ENCODE measurements at places on chromosomes 5 and 9.
A peak's percentile ranks its signal among the peaks of the same experiment; 100 is the strongest.

- no peak for DNase-seq
Observed at GRCh38 chr5:57067597-57067924, 106.3 kb upstream of the GPBP1 start.

- DNase-seq, result no peak
Observed at GRCh38 chr9:95729046-95729445, 146.4 kb upstream of the ERCC6L2 start.

- no peak for DNase-seq
Observed at GRCh38 chr9:102035929-102036328, 297.5 kb upstream of the GRIN3A start.

DNA sequence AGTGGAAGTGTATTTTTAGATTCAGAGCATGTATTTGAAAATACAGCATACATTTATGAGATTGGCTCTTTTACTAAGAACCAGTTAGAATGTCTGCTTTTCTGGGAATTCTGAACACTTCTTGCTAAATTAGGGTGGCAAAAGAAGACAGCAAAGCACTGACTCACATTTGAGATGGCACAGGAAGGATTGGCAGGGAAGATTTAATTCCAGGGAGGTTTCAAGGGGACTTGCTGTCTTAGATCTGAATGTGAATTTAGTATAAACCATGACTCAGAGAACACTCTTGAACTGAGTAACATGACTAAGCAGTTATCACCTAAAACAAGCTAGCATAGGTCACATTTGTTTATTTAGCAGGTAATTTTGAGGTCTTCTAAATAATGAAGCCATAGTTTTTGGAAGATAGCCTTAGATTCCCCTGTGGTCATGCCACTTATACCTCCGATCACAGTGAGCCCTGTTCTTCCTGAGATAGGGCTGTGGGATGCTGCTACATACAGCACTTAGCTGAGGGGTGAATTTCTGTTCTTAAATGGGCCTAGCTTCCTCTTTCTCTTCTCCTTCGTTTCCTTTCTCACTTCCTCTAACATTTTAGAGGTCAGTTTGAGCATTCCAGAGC, 173.8 kb downstream of the PCSK1 start:
- no peak for DNase-seq

- DNase-seq, result peak; percentile 87
Observed at GRCh38 chr5:177303121-177303924, at the start of the genes PRELID1 and RAB24. Gene PRELID1 (plus strand): TSS chr5:177303799. CDS start chr5:177303986, 187 bp downstream. Gene RAB24 (minus strand): TSS chr5:177303719. CDS start chr5:177303288, 431 bp downstream.

GRCh38 chr5:174448041-174448440, 276.3 kb upstream of the MSX2 start:
- no peak for DNase-seq

- no peak for DNase-seq
Observed at GRCh38 chr9:107711542-107711941, 222.0 kb upstream of the KLF4 start.

GRCh38 chr5:135025730-135026644, 8.0 kb downstream of the PITX1 start:
- DNase-seq, result no peak

DNA sequence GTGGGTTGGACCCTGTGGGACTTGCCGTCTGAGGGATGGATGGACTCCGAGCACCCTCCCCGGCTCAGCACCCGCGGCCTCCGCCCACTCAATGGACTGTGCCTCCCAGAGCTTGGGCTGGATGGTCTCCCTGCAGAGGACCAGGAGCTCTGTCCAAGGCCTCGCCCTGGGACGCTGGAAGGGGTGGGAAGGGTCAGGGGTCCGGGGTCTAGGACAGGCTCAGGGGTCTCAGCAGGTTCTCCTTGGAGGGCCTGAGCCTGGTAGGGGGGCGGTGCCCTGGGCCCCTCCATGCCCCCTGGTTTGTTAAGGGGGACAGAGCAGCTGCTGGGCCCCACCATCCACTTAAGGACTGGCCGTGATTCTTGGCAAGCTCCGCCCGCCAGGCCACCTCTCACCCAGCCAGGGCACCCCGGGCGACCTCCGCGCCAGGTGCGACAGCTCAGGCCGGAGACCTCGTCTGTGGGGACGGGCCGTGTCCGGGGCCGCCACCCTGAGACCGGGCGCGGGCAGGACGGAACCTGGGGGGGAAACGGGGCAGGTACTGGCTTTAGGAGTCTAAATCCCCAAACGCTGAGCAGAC, 29.2 kb downstream of the EXOC3 start:
- no peak for DNase-seq

GRCh38 chr5:134555890-134556311, 30.4 kb downstream of the JADE2 start:
- peak; percentile 72 for DNase-seq

- no peak for DNase-seq
Observed at GRCh38 chr9:99259231-99259918, 37.3 kb downstream of the SEC61B start.

DNA sequence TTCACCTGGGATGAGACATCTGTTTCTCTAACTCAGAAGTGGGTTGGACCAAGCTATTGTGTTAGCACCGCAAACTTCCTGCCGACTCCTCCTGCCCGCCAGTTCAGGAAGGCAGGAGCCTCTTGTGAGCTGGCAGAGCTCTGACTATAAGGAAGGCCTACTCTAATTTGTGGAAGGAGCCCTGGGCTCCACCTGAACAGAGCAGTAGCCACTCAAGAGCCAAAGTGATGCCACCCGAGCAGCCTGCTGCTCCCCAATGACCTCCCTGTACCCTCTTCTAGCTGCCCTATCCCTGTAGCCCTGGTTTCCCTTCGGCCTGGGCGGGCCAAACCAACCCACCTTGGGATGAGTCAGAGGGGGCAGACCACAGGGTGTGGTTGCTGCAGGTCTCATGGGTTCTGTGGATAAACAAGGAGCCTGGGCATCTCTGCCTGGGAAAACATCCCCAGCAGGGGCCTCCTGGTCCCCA, 81.6 kb downstream of the PSD2 start:
- DNase-seq, result no peak

DNA sequence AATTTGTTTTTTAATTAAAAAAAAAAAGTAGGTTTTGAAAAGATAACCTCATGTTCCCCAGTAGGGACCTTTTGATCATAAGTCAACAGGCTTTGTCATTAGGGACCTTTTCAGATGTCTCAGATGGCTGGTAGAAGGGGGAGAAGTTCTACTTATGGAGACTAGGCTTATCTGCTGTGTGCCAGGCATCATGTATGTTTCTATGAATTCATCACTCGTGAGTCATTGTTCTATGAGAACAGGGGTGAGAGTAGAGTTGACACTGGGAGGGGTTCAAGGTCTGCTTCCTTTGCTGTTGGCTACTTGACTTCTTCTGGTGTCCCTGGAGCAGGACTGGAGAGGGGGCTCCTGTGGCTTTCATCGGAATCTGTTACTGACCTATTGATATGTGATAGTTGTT, 138.8 kb downstream of the KDM4C start:
- no peak for DNase-seq

- DNase-seq, result no peak
Observed at GRCh38 chr9:91485006-91485405, 61.4 kb upstream of the NFIL3 start.

DNA sequence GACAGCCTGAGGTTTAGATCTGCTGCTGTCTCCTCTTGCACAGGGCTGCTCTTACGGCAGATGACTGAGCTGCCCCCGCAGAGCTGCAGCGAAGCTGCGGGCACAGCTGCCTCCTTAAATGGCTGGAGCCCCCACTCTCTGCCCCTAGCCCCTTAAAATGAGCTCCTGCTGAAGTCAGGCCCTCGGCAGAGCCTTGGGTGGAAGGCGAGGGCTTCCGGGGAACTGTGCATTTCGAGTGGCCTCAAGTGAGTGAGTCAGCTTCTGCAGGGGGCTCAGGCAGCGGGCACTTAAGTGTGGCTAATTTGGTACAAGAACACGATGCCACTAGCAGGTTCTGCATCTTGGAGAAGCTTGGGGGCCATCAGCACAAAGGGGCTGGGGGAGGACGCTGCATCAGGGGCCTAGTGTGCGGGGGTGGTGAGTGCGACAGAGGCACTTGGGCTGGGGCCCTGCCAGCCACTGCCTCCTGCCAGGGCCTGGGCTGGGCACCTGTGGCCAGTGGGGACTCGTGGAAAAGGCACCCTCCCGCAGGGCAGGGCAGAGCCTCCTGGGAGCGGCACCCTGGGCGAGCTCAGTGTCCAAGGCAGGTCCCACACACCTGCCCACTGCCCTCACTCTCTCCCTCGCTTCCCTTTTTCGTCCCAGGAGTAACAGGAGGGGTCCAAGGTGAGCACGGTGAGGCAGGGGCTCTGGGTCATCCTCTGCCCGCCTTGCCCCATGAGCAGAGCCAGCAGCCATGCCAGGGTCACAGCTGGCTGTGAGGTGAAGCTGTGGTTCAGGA, 28.8 kb upstream of the RNU6ATAC start:
- DNase-seq, result no peak

- DNase-seq, result peak; percentile 24
Observed at GRCh38 chr9:97501177-97501971, at the start of gene TMOD1. Gene TMOD1 (plus strand): TSS chr9:97501666. CDS start chr9:97524189, 22,523 bp downstream.

DNA sequence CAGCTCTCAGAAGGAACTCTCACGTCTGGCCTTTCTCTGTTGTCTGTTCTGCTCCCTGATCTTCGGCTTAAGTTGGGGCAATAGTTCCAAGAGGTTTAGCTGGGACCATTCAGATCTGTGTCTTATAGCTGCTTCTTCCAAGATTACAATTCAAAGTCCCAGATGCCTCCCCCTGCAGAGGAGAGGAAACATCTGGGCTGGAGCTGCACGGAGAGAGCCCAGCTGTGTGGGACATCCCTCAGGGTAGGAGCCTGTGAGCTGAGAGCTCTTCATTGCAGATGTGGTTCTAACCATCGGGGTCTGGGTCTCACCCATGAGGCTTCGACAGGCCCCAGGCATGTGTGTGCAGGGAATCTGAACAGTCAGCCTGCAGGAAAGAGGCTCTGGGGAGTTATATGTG, 9.0 kb upstream of the PHF19 start:
- no peak for DNase-seq

GRCh38 chr5:14588145-14588544, 6.6 kb downstream of the OTULINL start:
- no peak for DNase-seq

DNA sequence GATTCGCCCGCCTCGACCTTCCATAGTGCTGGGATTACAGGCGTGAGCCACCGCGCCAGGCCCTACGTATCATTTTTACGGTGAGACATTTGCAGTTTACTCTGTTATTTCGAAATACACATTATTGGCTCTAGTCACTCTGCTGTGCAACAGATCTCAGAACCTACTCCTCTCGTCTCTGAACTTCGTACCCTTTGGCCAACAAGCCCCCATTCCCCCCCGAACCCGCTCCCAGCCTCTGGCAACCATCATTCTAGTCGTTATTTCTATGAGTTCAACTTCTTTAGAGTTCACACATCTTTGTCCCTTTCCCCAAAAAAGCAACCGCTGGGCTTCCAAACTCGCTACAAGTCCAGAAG, 735 bp downstream of the PTGR1 start:
- DNase-seq, result no peak

GRCh38 chr9:3511551-3511950, 14.2 kb downstream of the RFX3 start:
- no peak for DNase-seq

DNA sequence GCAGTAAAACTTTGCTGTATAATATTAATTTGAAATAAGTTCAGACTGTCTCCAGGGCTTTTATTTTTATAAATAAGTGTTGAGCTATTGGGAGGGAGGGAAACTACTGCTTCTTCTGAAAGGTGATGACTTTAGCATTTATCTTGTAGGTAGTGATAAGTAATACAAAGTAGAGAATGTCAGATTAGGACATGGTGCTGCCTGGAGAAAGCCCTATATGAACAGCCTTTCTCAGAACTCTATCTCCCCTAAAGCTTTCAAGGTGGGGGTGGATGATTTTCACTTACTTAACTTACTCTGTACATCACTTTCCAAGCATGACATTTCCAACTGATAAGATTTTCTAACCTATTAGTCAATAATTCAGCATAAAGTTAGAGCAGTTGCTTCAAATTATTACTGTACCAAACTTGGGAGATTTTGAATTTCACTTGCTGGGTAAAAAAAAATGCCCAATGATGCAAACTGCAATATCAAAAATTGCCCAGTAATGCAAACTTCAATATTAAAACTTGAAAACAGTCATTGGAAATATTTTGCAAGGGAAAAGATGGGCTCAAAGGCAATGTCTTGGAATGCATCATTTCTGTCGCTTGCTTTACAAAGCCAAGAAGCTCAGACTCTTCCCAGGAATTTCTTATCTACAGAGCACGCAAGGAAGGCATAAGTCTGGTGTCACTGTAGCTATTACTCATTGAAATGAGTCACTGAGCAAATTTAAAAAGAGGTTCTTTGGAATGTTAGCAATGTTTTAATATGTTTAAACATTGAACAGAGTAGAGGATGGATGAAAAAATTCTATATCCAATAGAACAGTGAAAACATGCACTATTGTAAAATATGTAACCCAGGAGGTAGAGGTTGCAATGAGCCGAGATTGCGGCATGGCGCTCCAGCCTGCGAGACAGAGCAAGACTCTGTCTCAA, 569.5 kb downstream of the PSAT1 start:
- no peak for DNase-seq

DNA sequence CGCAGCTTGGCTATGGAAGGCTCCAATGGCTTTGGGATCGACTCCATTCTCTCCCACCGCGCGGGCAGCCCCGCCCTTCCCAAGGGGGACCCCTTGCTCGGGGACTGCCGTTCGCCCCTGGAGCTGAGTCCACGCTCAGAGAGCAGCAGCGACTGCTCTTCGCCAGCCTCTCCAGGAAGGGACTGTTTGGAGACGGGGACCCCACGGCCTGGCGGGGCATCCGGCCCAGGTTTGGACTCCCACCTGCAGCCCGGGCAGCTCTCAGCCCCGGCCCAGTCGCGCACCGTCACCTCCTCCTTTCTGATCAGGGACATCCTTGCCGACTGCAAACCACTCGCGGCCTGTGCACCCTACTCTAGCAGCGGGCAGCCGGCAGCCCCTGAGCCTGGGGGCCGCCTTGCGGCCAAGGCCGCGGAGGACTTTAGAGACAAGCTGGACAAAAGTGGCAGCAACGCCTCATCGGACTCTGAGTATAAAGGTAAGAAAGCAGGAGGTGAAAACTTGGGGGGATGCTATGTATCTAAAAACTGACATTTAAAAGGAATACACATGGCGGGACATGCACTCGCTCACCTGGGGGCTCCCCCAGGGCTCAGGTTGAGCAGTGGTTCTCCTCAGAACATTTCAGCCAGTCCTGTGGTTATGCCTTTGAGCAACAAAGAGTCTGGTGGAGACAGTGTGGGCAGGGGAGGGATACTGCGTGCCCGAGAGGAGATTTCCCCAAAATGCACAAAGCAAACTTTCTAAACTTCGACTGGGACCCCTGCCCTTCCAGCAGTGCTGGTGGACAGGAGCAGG, 579 bp downstream of the BARHL1 start:
- DNase-seq, result no peak

- DNase-seq, result no peak
Observed at GRCh38 chr9:135079676-135080075, 7.8 kb upstream of the OLFM1 start.

- no peak for DNase-seq
Observed at GRCh38 chr9:16356196-16356765, 514.2 kb downstream of the BNC2 start.

DNA sequence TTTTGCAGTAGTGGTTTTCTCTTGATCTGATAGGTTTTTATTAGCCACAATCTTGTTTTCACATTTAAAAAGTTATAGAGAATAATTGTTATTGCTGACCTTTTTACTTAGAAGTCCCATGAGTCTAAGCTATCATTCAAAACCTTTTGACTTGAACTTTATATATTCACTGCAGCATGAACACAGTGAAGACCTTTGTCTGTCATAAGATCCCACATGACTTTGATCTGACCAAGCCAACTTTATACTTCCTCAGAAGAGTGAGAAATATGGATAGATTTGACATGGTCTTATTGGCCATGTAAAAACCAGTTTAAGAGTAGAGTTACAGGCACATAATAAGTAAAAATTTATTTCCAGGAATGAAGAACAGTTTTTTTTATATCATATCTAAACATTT, 34.1 kb downstream of the RAD1 start:
- DNase-seq, result no peak
